ENCODE measurements at places on chromosomes 6 and 20.
A peak's percentile ranks its signal among the peaks of the same experiment; 100 is the strongest.

- DNase-seq: no peak
Observed at GRCh38 chr6:92763274-92763584, 656.1 kb downstream of the EPHA7 start.

DNA sequence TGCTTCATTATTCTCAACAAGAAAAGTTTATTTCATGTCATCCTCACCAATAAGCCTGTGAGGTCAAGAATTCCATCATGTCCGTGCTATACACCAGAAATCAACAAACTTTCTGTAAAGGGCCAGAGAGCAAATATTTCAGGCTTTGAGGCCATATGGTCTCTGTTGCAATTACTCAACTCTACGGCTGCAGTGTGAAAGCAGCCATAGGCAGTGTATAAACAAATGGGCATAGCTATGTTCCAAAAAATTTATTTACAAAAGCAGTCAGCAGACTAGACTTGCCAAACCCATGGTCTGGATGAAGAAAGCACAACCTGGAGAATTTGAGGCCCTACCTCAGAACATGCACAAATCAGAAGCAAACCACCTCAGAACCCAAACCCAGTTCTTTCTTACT, 118.5 kb downstream of the PCSK2 start:
- no peak for DNase-seq

GRCh38 chr6:107154131-107154800, 39.0 kb upstream of the BEND3 start:
- DNase-seq: no peak

GRCh38 chr6:136563386-136564152, 13.3 kb upstream of the MAP7 start:
- no peak for DNase-seq

- DNase-seq: no peak
Observed at GRCh38 chr20:35508493-35509218, 20.8 kb downstream of the C20orf173 start.

DNA sequence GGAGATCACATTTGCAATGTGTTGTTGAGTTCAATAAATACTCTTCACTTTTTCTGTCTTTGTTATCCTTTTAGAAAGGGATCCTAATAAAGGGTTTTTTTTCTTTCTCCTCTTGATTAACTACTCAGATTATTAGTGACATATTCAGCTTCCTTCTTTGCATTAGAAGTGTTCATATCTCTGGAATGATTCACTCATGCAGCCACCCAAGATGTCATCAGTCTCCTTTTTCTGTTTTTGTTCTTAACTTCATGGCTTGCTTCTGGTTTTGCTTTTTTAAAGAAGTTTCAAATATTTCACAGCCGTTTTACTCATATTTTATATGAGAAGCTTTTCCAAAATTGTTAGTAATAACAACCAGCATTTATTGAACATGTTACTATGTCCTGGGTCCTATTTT, 187.6 kb downstream of the TMEM242 start:
- DNase-seq: peak; percentile 9

DNA sequence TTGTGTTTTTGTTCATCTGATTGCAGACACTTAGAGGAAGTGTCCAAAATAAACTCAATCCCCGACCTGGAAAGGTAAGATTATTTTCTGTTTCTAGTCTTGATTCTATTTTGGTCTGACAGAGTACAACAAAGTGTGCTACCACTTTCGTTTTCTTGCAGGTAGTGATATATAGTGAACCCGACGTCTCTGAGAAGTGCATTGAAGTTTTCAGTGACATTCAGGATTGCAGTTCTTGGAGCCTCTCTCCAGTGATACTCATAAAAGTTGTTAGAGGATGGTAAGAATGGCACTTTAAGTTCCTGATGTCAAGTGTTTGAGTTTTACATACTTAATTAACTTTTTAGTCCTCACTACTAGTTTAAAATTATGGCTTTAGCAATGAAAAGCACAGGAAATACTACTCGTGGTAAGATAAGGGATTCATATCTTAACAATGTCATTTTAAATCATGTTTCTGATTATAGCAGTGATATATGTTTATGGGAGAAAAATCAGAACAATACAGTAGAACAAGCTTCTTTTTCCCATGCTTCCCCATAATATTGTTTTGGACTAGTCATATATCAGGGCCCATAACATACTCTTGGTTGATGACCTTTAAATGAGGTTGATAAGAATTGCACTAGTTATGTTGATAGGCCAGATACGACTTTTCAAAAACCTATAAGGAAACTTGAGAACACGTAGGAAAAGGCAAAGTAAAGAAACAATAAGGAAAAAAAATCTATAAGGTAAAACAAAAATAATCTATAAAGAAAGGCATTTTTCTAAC, 104.0 kb downstream of the RTN4IP1 start:
- no peak for DNase-seq

Data from HFFc6 (cell line).